ENCODE measurements at places on chromosomes 16 and 17.
A peak's percentile ranks its signal among the peaks of the same experiment; 100 is the strongest.

GRCh38 chr17:6512552-6512951 is 43.8 kb downstream of the PITPNM3 start:
- DNase-seq, result no peak

- DNase-seq, result no peak
Observed at GRCh38 chr16:842711-843560, 42.4 kb upstream of the GNG13 start.

DNA sequence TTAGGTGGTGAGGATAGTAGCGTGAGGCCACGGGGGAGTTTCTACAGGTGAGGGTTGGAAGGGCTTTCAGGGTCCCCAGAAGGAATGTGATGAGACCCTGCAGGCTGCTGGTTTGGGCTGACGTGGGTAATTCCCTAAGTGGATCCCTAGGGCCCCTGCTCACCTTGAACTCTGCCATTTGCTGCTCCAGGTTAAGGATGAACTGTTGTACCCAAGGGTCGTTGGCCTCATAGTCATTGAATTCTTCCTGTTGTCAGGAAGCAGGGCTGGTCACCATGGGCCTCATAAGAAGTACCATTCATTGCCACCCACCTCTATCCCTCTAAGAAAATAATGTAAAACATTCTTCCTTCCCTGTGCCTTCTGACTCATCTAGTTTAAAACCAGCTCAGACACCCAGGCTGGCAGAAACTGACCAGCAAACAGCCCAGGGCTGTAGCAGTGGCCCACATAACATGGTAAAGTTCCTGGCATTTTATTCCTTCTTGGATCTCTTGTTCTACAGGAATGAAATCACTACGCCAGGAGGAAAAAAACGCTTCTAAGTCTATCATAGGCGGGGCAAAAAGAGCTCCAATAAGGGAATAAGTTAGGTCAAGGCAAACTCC is 27.6 kb downstream of the FCSK start:
- no peak for DNase-seq

DNA sequence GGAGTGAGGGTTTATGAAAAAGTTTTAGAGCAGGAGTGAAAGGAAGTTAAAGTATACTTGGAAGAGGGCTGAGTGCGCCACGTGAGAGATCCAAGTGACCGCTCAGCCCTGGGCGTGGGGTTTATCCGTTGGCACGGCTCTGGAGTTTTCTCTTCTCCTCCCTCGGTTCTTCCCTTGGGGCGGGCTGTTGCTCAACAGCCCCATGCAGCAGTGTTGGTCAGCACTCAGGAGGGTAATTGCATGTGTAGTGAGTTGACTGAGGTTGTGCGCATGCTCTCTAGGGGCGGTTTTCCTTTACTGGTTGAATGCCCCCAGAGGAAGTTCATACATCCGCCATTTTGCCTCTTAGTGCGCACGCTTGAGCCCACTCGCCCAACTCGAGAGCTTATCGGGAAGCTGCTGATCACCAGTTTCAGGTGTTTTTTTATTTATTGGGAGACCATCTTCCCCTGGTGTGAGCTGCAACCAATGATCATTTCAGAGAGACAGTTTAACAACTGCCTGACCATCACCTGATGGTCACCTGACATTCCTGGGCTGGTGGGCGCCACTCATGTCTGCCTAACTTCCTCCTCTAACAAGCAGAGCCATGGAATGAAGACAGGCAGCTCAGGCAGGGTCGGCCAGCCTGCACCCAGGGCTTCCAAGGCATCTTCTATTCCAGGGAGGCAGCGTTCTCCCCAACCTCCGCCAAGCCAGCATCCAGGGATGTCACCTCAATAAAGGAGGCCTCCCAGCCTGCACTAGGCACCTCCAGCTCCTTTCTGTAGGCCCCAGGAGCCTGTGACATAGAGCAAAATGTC is 41.3 kb upstream of the DNAH17 start:
- peak; percentile 32 for DNase-seq

GRCh38 chr16:3759736-3760135 is 42.4 kb upstream of the TRAP1 start:
- no peak for DNase-seq

DNA sequence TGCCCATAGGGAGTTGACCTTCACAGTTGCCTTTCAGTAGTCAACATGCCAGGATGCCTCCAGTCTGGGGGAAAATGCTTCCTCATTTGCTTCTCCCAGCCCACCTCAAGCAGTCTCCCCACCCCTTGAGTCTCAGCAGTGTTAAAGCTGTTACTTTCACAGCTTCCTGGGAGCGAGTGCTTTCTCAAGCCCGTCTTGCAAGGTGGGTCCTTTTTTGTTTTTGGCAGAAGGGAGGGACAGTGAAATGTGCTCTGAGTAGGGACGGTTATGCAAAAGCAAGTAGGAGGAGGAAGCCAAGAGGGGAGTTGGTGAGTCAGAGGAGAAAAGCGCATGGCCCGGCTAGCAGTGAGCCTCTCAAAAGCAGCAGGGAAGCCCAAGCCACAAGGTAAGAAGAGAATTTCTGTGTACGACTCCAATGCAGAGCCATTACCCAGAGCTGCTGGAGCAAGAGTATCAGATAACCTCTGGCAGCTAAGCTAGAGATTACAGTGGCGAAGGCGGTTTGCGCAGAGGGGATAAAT is at the start of gene CHST4:
CHST4 (plus strand) TSS at position 316 of the 521 bp plus-strand sequence. CDS start 10,252 bp downstream, outside the sequence.
- no peak for DNase-seq

DNA sequence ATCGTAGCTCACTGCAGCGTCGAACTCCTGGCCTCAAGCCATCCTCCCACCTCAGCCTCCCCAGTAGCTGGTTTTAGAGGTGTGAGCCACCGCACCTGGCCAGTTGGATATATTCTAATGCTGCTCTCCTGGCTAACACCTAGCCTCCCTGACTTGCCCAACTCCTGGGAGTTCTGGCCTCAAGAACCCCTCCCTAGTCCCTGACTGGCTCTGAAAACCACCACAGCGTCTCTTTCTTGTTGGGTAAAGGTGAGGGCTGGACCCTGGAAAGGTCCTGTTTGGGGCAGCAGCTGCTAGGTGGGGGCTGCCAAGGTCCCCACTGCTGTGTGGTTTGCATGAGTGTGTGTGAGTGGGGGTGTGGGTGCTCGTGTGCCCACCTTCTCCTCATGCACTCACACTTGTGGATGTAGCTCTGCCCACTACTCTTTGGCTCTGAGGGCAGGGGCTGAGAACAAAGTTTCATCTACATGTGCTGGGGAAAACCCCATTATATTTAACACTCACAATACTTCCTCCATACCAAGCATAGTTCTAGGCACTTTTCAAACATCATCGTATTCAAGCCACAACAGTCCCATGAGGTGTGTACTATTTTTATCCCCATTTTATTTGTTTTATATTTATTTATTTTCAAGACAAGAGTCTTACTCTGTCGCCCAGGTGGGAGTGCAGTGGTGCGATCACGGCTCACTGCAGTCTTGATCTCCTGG is 7.1 kb upstream of the SPNS3 start:
- DNase-seq, result no peak

DNA sequence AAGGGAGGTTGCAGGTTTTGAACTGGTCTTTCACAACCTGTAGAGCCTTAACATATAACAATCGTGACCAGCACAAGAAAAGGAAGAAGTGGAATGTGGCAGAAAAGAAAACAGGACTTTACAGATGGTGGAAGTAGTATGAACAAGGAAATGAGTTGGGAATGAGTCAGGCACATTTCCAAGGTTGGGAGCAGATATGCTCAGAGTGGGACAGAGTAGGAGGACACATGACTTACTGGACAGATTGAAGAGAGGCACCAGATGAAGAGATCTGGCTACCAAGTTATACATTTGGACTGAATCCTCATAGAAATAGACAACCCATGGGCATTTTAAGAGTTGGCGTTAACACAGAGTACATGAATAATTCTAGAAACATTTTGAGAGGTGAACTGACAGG is 95.3 kb downstream of the ZNF18 start:
- no peak for DNase-seq

- DNase-seq, result no peak
Observed at GRCh38 chr16:4750896-4751295, 16.1 kb downstream of the ZNF500 start.

- no peak for DNase-seq
Observed at GRCh38 chr16:2032285-2033056, 5.8 kb downstream of the NHERF2 start.

GRCh38 chr16:10879681-10880589 is 2.9 kb downstream of the CIITA start:
- DNase-seq, result no peak

DNA sequence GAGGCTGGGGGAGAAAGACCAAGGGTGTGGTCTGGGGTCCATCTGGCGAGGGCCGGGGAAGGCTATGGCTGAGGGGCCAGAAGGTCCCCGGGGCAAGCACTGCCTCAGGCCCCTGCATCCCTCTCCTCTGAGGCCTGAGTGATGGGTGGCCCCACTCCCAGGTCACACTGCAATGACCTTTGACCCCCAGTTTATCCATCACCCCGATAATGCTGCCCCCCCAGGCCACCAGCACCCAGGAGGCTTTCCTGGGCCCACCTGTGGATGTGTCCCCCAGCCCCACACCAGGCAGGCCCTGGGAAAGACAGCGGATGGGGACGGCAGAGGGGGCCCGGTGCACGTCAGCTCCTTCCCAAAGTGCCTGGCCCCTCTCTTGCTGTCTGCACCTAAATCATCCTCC is 22.5 kb upstream of the CACNA1H start:
- DNase-seq, result no peak

DNA sequence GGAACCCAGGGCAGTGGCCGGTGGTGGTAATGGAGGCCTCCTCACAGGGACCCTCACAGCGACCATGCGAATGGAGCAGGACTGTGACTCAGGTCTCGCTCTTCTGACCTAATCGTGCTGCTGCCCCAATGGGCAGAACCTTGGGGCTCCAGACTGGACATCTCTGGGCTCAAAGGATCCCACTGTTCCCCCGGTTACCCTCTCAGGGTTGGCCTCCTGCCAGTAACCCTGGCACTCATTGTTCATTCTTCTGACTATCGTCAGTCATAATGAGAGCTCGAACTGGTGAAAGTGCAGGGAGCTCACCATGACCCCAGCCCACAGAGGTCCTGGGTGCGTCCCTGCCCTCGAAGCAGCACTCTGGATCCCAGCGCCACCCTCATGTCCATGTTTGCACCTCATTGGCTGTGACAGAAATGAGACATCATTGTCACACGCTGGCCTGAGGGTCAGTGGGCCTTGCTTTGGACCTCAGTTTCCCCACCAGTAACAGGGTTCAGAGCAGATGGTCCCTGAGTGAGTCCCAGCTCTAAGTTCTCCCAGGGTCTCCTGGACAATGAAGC is 4.0 kb upstream of the NPRL3 start:
- DNase-seq, result no peak

GRCh38 chr17:55296699-55297098 is 31.9 kb downstream of the HLF start:
- no peak for DNase-seq

GRCh38 chr16:72768591-72768990 is 279.3 kb downstream of the ZFHX3 start:
- no peak for DNase-seq

GRCh38 chr16:31568577-31569359 is 41.1 kb downstream of the AHSP start:
- no peak for DNase-seq

GRCh38 chr17:2949469-2950044 is 113.8 kb downstream of the OR1D5 start:
- no peak for DNase-seq

GRCh38 chr17:36942019-36942599 is 4.8 kb downstream of the LHX1 start:
- DNase-seq, result no peak

GRCh38 chr16:3508736-3509135 is 7.9 kb downstream of the CLUAP1 start:
- no peak for DNase-seq

DNA sequence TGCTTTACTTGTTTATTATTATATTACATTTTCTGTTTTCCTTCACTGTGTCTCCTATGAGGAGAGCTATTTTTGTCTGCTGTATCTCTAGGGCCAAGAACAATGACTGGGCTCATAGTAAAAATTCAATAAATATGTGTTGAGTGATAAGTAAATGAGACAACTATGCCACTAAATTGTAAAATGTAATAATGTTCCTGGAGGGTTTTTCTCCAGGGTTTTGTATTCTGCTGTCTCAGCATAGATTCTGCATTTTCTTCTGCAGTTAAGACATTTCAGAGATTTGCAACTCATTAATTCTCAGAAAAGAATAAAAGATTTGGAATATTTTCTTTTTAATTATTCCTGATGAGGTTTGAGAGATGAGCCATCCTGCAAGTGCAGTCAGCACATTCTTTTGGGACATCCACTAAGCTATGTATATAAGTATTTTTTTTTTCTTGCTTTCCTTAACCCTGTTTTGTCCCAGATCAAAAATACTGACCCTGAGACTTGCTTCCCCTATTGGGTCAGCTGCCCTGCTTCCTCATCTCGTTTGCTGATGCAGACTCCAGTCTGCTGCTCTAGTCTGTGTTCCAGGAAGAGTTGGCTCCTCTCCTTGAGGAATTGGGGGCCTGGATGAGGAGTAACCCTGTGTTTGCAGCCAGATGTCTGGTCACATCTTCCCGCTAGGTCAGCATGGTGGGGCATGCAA is 122.9 kb downstream of the ABCA8 start:
- peak; percentile 29 for DNase-seq

- peak; percentile 72 for DNase-seq
Observed at GRCh38 chr17:30920282-30920681, 1.5 kb upstream of the ADAP2 start.

GRCh38 chr16:1278477-1278876 is 22.6 kb downstream of the TPSD1 start:
- DNase-seq, result no peak

- DNase-seq, result no peak
Observed at GRCh38 chr16:64121473-64121872, 1000.4 kb downstream of the CDH11 start.

GRCh38 chr17:19376811-19377210 is 1.5 kb upstream of the MAPK7 start:
- DNase-seq, result no peak

- DNase-seq, result peak; percentile 81
Observed at GRCh38 chr17:80260069-80260535, 550 bp upstream of the RNF213 start.

DNA sequence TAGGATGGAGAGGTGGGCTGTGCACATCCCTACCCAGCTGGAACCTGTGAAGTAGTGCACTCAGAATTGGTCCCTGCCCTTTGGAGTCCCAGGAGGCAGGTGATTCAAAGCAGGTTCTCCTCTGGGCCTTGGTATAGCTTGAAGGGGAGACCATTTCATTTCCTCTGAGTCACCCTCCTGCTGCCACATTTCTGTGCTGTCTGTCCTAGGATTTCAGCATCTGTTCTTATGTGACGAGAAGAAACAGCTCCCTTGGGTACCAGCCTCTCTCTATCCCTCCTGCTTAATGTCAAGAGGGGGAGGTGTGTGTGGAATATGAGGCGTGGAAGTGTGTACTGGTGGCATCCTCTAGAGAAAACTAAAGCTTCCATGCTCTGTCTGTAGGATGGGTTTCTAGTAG is 5.0 kb upstream of the NFE2L1 start:
- no peak for DNase-seq

- DNase-seq, result no peak
Observed at GRCh38 chr16:17273142-17273561, 197.6 kb downstream of the XYLT1 start.
